ENCODE measurements at places on chromosomes 3 and 15. TPM values are rescaled to one million over a fixed set of nuclear protein-coding genes. Genes with fewer than 3 reads are reported as not detected.

INSYN1 gene
- 2.4 TPM for total RNA-seq

PLIN1 gene
- total RNA-seq: not detected

- peak; percentile 57 for DNase-seq
Observed at GRCh38 chr3:142724682-142725356, 985 bp downstream of the TRPC1 start.

DNA sequence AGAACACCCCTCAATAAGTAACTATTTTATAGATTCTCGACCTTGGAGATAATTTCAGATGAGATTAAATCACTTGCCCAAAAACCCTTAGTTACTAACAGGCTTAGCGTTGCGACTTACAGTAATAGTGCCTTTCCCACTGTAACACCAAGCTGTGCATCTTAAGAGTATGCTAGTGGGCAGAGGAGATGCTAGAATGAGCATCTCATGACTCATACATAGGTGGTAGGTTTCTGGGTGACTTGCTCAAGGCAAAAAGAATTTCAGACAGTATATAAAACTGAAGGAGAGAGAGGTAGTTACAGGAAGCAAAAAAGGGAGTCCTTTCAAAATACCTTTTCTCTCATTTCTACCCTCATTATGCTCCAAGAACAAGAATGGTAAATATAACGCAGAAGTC lies 3.9 kb downstream of the KATNBL1 start:
- DNase-seq: no peak

- no peak for DNase-seq
Observed at GRCh38 chr3:115876876-115877614, 253.7 kb downstream of the GAP43 start.

Measured in SK-MEL-5 (cell line).